ENCODE measurements at places on chromosomes 3 and 15.

DNA sequence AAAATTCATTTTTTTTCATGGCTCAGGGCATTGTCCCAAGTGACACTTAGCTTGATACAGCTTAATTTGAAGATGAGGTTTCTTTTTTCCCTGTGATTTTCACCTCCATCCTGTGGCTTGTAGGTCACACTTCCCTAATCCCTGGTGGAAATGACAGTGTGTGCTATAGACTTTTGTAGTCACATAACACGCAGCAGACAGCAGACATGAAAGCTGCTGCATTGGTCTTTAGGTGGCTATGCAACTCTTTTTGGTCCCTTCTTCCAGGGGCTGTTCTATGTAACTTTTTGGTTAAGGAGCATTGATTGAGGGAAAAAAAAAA lies 38.8 kb downstream of the TRAK1 start:
- no peak for DNase-seq

GRCh38 chr3:17555525-17555924 lies 186.9 kb downstream of the TBC1D5 start:
- DNase-seq, result no peak

DNA sequence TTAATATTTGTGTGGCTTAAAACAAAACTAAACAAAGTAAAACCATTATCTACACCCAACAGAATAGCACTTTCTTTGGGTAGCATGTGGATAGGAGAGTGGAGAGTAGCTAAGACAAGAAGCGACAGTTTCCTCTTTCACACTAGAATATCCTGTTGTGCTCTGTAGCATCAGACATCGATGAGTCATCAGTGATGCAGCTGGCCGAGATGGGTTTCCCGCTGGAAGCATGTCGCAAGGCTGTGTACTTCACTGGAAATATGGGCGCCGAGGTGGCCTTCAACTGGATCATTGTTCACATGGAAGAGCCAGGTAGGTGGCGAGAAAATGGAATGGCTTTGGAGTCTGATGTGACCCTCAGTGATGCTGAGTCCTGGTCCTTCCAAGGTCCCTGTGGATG lies 108.1 kb downstream of the USP13 start:
- DNase-seq, result no peak

DNA sequence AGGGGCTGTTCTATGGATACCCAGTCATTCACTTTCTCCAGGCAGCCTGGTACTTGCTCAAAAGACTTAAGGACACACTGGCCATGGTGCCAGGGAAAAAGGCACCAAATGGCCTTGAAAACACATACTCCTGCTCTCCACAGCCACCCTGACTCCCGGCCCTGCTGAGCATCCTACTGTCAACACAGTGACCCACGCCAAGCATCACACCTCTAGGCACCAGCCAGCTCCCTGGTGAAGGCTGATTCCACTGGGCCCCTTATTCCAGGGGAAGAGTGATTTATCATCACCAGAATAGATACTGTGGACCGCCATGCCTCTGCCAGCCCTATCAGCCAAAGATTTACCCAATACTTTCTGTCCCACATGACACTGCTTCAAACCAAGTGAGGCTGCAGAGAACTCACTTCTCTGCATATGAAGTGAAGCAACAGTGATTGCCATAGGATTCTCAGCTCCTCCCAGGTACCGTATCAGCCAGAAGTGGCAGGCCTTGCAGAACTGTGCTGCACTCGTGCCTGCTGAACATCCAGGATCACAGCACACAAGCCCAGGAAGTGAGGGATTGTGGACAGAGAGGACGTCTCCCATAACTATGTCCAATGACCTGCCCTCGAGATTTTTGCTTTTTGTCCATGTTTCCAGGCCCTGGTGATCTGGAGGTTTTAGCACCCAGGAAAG lies 63.7 kb downstream of the WHAMM start:
- no peak for DNase-seq

GRCh38 chr15:69093127-69093526 lies 67.3 kb upstream of the GLCE start:
- no peak for DNase-seq

DNA sequence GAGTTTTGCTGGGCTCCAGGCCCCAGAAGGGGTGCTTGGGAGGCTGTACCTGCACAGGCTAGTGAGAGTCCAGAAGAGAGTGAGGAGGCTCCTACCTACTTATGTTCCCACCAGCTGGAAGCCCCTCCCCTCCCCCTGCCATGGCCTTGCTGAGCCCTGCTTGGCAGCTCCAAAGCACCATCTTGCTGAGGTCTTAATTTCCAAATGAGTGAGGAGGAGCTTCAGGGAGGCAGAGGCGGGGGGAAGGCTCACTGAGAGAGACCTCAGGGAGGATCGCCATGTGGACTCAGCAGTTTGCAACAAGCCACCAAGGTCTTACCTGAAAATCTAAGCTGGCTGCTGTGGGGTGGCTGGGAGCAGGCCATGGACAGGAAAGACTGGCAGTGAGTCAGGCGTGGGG lies 8.7 kb upstream of the CACNA2D2 start:
- no peak for DNase-seq

DNA sequence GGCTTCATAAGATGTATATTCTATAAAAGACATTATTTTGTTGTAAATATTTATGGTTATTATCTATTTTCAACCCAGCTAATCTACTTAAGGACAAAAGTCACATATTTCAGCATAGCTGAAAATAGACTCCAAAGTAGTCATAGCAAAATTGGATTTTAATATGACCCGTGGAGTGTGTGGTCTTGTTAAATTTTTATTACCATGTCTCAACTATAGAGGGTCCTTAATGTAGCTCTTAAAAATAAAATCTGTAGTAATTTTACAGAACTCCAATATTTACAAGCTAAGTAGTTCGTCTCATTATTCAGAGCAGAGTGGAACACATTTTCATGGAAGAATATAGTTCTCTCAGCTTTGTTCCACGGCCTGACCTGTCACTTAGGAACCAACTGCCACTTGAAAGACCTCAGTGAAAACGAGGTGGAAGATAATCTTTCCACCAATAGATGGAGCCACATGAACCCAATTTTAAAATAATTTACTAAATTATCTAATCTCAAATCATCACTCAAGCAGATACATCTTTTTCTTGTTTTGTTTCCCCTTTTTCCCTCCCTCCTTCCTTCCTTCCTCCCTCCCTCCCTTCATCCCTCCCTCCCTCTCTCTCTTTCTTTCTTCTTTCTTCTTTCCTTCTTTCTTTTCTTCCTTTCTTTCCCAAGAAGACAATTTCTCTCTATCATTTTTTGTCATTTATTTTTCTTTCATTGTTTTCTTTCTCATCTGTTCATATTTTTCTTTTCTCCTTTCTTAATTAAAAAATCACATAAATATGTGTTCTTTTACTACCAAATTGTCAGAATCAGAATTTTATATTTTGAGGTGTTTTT lies 97.2 kb downstream of the CLDN1 start:
- no peak for DNase-seq

GRCh38 chr3:8767667-8768363 lies 1.6 kb downstream of the OXTR start:
- DNase-seq, result no peak

DNA sequence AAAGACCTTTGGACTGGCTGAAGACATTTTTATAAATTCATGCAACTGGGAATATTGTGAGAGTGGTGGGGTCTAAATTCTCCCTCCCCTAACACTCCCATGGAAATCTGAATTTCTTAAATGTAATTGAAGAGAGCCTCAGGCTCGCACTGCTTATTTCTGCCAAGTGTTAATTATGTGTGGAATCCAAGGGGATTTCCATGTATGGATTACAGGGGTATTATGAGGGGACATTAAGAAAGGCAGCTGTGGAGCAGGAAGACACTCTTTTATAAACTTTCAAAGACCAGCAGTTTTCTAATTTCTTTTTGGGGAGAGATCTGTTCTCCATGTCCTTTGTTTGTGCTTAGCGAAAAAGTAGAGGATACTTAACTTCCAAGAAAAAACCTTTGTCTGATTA lies 152.1 kb upstream of the TBL1XR1 start:
- no peak for DNase-seq

GRCh38 chr15:47409600-47409999 lies 307.7 kb upstream of the SEMA6D start:
- DNase-seq, result no peak

- no peak for DNase-seq
Observed at GRCh38 chr3:115838786-115839185, 215.5 kb downstream of the GAP43 start.

DNA sequence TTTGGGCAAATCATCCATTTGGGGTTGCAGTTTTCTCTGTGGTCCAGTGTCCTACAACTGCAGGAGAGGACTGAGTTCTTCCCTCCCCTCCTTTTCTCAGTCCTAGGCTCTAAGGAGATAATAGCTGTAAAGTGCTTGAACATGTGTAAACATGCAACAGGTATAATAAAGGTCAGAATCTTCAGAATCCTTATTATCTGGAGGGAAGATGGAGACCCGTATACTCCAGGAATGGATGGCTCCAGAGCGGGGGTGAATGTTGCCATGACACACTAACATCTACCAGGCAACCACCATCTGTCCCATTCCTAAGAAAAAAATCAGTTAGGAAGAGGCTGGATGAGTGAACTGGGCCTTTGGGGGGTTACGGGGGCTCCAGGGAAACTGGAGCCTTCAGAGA lies 39.7 kb upstream of the GLCE start:
- DNase-seq, result no peak

DNA sequence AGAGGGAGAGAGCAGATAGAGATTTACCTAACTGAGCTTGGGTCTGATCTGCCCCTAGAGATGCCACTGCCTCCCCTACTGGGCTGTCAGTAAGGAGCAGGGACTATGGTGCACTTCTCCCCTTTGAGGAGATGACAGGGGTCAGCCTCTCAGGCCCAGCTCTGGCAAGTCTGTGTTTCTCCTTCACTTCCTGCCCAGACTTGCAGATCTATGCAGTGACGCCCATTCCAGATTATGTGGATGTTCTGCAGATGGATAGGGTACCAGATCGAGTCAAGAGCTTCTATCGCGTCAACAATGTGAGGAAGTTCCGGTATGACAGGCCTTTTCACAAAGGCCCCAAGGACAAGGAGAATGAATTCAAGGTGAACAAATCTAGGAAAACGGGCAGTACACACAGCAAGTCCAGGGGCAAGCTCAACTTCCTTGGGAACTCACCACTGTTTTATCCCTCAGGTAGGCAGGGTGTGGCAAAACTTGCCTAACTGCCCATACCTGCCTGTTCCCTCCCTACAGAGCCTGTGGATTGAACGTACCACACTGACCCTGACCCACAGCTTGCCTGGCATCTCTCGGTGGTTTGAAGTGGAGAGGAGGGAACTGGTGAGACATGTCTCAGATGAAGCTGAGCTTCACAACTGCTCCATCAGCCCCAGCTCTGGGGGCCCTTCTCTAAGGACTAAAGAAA lies 29.1 kb upstream of the MANF start:
- DNase-seq, result no peak

DNA sequence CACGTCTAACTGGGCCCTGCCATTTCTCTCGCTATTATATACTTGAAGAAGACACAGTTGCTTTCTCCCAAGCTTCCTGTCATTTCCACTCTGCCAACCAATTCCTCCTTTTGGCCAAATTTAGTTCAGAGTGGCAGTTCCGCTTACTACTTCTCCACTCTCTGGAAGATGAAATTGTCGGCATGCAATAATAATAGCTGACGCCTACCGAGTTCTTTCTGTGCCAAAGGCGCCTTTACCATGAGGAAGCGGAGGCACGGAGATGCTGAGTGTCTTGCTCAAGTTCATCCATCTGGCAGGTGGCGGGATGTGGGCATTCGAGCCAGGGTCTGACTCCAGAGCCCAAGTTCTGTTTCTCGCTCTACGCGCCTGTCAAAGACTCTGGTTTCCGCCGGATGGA lies 14.6 kb upstream of the NRROS start:
- no peak for DNase-seq

GRCh38 chr3:108346301-108347227 lies 50.2 kb downstream of the HHLA2 start:
- DNase-seq, result no peak

- DNase-seq, result no peak
Observed at GRCh38 chr3:72200332-72200731, 415.4 kb upstream of the PROK2 start.

DNA sequence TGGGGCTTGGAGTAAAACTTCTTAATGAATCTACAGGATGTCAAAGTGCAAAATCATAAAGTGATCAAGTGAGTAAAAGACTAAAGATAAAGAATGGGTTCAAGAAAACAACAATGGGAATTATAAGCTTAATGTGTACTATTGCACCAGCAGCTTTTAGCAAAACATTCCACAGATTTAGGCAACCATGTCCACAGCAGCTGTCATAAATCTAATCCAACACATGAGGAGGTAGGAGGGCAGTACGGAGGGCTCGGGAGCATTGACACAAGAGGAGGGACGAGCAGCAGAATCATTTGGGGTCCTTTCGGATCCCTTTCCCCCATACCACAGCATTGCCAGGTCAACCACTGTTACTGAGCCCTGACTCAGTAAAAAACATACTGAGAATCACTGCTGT lies 464.3 kb upstream of the WNT5A start:
- no peak for DNase-seq

DNA sequence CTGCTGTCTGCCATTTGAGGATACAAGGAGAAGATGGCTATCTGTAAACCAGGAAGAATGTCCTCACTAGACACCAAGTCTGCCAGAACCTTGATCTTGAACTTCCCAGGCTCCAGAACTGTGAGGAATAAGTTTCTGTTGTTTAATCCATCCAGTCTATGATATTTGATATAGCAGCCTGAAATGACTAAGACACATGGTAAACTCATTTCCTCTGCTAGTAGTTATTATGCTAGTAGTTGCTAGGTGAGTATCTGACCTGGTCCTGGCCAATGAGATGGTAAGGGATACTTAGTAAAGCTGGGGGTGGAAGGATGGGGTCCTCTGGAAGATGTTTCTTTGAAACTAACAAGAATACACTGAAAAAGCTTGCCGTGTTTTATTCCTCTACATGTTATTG lies 280.7 kb upstream of the ARHGEF26 start:
- DNase-seq, result no peak

- no peak for DNase-seq
Observed at GRCh38 chr3:129040039-129040336, 20.6 kb upstream of the GP9 start.

DNA sequence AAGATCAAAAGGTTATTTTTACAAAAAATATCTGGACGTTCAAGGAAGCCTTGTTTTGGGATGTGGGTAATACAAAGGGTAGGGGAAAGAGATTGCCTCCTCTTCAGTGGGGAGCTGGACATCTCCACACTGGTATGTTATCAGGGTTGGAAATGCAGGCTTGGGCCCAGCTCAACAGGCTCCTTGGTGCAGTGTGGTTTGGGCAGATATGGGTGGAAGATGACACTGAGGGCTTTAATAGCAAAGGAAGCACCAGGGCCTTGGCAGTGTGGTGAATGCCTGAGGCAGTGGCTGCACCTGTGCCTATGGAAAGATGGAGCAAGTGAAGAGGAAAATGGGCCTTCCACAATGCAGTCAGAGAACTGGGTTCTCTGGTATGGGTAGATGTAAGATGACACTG lies 11.2 kb upstream of the MED12L start:
- no peak for DNase-seq

DNA sequence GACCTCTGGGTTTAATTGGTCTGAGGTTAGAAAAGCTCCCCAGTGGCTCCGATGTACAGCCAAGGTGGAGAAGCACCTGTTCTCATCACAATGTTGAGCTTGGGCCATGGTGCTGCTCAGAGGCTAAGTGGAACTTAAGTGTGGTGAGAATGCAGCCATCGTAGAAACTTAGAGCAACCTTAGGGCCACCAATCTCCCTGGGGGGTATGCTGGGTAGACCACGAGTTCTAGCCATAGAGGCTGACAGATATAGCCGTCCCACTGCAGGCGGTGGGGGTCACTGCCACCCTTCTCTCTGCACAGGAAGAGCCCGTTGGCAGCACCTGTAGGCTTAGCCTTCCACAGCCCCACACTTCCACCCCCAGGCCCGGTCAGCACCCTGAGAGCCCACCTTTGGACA lies 38.0 kb downstream of the MGLL start:
- no peak for DNase-seq

All from lower leg skin (tissue), 4 donors.